ENCODE measurements at places on chromosomes 6 and 20.

GRCh38 chr20:9514461-9515213, at the start of gene LAMP5:
TSS of gene LAMP5 (plus strand) at chr20:9514590. CDS start at chr20:9514853, 263 bp downstream.
- no peak for DNase-seq

GRCh38 chr6:113556775-113557174, 300.4 kb upstream of the MARCKS start:
- DNase-seq: no peak

DNA sequence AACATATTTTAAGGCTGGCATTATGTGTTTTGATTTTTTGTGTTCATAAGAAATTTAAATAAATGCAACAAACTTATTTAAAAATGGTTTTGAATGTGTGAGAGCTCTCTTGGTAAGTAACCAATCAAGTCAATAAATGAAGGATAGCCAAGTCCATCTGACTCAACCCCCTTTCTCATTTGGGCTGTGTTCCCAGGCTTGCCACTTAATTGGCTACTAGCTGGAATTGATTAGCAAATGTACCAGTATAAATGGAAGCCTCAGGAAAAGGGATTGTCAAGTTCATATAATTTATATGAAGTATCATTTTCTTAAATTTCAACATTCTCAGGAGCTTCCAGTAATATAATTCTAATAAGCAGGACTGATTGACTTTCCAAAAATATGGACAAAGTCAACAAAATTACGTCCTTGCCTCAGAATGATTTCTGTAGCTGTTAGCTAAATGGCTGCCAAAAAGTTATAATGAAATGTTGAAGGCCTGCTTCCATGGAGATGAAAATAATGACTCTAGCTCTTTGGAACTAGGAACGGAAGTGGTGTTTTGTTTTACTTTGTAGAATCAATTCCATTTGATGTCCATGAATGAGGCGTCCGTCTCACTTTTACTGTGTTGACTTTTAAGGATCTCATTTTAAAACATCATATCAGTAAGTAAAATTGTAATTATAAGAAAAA, 614.9 kb downstream of the CDH26 start:
- DNase-seq: no peak

GRCh38 chr6:162230147-162230752, 497.3 kb downstream of the PRKN start:
- DNase-seq: no peak

DNA sequence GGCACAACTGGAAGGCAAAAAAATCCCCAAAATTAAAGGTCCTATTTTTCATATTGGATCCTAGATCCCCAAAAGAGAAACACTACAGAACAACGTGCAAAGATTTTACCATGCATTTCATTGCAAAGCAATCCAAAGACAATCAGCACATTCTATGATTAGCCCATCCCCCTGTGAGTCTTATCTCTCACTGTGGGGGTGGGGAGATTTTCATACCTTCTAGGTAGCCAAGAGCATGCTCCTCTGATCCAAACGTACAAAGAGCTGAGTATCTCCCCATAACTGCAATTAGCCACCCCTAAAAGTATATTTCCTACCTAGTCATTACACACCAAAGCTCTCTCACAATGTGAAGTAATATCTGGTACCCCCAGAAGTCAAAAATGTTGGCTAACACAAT, 22.2 kb upstream of the ENTPD6 start:
- DNase-seq: no peak

DNA sequence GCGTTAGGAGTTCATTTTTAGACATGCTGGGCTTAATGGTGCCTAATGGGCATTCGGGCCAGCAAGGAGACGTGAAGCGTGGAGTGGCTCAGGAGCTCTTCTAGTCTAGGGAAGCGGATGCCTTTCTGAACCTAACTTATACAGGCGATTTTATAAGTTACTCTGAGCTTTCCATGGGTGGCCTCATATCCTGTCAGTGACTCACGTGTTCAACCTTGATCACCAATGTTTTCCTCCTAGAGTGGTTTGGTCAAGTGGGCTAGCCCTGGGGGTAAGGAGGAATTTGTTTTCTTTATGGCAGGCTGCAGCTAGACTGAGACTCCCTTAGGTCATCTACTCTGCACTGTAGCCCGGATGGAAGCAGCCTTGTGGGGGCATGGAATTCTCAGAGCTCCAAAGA, 52.1 kb downstream of the PLAGL1 start:
- peak; percentile 72 for DNase-seq

GRCh38 chr6:43807228-43808061, 37.4 kb downstream of the VEGFA start:
- DNase-seq: no peak

DNA sequence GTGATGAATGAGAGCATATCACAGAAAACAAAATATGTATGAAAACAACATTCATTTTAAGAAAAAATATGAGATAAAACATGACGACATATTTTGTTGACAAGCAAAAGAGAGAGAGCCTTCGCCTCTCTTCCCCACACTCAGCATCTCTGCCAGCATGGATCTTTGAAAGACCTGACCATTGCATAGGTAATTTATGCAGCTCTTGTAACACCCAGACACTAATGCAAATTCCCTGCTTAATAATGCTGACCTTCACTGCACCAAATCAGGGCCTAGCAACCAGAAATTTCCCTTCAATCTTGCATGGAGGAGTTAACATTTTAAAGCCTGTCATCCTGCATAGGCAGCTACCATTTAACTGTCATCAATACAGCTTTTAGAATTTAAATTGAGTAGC, 50.0 kb upstream of the CNR1 start:
- DNase-seq: no peak

DNA sequence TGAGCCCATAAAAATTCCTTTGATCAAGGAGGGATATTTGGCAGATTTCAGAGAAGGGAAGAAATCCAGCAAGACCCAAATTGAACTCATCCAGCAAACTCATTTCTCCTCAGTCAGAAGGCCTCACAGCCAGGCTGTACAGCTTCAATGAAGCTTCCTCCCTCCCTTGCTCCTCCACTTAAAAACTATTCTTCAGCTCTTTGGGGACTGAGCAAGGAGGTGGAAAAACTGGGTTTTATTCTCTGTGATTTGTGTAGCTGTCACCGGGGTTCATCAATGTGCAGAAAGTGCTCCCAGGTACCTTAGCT, 158.7 kb upstream of the ZNF184 start:
- no peak for DNase-seq

GRCh38 chr20:5442101-5442500, 125.3 kb upstream of the PROKR2 start:
- no peak for DNase-seq

GRCh38 chr6:143579703-143580102, 68.2 kb upstream of the FUCA2 start:
- DNase-seq: peak; percentile 77

GRCh38 chr20:64116016-64116415, 8.7 kb upstream of the NPBWR2 start:
- no peak for DNase-seq

- peak; percentile 74 for DNase-seq
Measured at GRCh38 chr6:150269857-150270223, 99.0 kb upstream of the IYD start.

DNA sequence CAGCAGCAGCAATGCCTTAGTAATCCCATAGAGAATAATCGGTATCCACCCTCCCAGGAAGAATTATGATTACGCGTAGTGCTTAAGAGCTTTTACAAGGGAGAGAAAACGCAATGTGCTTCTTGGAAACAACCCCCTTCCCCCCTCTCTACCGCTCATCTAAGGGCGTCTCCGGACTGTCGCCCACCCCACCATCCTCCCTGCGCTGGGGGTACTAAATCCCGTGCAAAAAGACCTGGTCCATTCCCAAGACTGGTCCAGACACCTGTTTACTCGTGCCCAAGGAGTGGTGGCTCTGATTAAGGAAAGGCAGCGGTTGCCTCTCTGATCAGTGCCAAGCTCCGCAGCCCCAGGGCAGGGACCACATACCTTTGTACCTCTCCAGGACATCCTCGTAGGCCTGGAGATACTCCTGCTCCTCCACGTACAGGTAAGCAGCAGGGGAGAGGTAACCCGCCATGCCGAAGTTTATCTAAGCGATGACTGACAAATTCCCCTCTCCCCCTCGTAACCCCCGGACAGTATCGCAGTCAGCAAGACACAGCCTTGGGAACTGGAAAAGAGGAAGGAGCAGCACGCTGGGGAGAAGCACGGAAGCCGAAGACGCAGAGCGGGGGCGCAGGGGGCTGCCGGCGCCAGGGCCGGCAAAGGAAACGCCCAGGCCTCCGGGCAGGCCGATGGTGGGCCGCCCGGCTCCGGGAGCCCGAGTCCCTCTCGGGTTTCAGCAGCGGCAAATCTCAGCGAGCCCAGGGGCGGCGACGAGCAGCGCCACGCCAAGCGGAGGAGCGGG, 112.0 kb upstream of the BEND6 start:
- DNase-seq: peak; percentile 44

GRCh38 chr20:53769041-53769440, 175.4 kb upstream of the ZNF217 start:
- no peak for DNase-seq

GRCh38 chr6:12185081-12185673, 105.0 kb upstream of the EDN1 start:
- DNase-seq: no peak

- DNase-seq: no peak
Measured at GRCh38 chr6:44230034-44230675, 6.8 kb downstream of the SLC29A1 start.

DNA sequence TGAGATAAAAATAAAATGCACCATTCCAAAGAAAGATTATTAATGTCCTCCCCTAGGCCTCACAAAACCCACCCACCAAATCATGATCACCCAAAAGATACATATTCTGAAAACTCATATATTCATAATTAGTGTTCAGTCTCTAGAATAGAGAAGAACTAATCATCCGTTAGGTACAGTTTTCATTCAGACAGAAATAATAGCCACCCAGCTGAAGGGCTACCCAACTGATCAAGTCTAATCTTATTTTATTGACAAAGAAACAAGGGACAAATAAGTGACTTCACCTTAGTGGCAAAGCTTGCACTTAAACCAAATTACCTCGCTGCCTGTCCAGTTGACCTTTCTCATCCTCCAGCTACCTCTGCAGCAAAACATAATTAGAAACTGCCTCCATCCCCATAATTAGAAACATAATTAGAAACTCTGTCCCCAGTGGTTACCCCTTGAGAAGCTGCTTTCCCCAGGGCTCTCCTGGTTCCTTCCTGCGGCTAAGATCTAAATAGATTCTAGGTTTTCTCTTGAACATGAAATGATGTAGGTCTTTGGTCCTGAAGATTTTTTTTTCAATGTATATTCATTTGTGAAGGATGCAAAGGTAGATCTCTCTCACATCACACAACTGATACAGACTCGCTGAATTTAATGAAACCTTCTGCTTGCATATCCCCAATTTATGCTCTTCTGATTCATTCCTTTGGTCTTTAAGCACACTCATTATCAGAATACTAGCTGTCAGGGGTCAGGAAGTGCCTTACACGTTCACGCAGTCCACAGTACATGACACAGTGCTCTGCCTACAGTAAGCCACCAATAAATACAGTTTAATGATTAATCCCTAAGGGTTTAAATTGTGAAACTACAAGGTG, 46.3 kb downstream of the HBS1L start:
- no peak for DNase-seq

DNA sequence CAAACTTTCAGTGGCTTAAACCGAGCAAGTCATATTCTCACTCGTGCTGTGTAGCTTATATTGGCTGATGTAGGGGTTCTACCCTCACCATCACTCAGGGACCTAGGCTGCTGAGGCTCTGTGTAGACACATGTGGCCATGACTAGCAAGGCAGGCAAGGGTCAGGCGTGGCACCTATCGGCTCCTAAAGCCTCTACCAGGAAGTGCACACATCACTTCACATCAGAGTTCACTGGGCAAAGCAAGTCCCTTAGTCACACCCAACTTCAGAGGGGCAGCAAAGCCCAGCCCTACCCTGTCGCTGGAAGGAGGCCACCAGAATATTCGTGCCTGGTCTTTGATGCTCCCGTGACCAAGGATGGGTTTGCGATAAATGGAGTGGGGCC, 42.9 kb downstream of the PPP1R14C start:
- no peak for DNase-seq

GRCh38 chr6:166330612-166331011, 11.7 kb downstream of the SFT2D1 start:
- no peak for DNase-seq

DNA sequence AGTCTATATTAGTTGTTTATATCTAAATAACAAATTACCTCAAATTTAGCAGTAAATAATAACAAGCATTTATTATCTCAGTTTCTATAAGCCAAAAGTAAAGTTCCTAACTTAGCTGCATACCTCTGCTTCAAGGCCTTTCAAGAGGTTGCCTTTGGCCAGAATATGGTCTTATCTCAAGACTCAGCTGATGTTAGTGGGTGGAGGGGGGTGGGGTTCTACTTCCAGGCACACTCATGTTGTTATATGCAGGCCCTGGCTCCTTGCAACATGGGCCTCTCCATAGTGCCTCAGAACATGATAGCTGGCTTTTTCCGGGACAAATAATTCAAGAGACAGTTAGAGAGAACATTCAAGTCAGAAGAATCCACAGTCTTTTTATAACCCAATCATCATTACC, 266.0 kb downstream of the ADGRB3 start:
- DNase-seq: no peak

DNA sequence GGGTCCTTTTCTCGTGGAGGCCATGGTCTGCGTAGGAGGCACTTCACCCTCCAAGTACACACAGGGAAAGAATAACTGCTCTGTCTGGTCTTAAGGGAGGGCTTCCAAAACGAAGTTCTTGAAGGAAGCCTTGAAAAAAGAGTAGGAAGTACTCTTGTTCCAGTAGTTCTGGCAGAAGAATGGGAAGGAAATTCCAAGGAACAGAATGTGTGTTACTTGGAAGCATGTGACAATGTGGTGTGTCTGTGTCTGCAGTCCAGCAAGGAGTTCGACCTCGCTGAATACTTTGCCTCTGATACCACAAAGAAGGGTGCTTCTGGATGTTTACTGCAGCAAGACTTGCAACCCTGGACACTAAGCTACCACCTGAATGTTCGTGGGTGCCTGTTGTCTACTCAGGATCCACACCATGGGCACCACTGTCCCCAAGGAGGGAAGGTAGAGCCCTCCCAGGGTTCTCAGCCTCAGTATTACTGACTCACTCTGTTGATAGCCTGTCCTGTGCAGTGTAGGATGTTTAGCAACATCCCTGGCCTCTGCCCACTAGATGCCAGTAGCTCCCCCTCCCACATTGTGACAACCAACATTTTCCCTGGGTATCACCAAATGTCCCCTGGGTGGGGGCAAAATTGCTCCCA, 471.6 kb upstream of the CDH4 start:
- no peak for DNase-seq

- DNase-seq: peak; percentile 62
Measured at GRCh38 chr20:30811885-30812671, 445.4 kb upstream of the DEFB115 start.

DNA sequence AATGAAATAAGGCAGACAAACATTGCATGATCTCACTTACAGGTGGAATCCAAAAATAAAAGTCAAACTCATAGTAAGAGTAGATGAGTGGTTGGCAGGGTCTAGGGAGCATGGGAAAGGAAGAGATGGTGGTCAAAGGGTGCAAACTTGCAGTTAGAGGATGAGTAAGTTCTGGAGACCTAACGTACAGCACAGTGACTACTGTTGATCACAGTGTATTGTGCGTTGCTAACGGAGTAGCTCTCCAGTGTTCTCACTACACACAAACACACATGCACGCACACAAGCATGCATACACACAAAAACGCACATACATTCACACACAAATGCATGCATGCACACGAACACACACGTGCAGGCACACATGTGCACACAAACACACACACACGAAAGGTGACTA, 54.9 kb downstream of the LY86 start:
- peak; percentile 17 for DNase-seq

GRCh38 chr6:120108061-120108795, 758.7 kb upstream of the MAN1A1 start:
- DNase-seq: no peak

GRCh38 chr6:115545672-115545986, 515.1 kb downstream of the FRK start:
- DNase-seq: no peak

- no peak for DNase-seq
Measured at GRCh38 chr6:154696661-154697060, 36.6 kb upstream of the SCAF8 start.
